ENCODE measurements at places on chromosomes 3 and 15. TPM values are rescaled to one million over a fixed set of nuclear protein-coding genes. Genes with fewer than 3 reads are reported as not detected.

Gene CELF6
- not detected for total RNA-seq

Gene ZPLD1
- not detected for total RNA-seq

Gene SLC12A1
- not detected for total RNA-seq

Gene RCCD1
- 23.6 TPM for total RNA-seq

Gene HSPBAP1
- total RNA-seq = 10.8 TPM

DNA sequence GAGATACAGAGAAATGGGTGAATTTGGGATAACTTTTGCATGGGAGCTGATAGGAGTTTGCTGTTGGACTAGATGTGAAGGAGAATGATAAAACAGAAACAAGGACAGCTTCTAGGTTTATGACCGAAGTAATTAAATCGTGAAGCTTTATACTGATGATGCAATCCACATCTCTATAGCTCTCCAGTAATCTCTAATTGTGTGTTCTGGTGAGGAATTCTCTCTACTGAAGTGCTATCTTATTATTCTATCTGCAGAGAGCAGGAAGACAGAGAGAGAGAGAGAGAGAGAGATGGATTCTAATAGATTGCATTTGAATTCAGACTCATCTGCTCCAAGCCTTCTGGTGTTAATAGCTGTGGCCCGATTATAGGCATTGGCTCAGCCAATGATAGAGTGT lies 113.5 kb upstream of the FRMD4B start:
- no peaks in the 10 kb centered on the region for H3K27me3 ChIP-seq
- DNase-seq = no peak
- H3K4me3 ChIP-seq = no peak overlapping the region
- no peak overlapping the region for H3K27ac ChIP-seq
- no peaks in the 10 kb centered on the region for H3K36me3 ChIP-seq

DNA sequence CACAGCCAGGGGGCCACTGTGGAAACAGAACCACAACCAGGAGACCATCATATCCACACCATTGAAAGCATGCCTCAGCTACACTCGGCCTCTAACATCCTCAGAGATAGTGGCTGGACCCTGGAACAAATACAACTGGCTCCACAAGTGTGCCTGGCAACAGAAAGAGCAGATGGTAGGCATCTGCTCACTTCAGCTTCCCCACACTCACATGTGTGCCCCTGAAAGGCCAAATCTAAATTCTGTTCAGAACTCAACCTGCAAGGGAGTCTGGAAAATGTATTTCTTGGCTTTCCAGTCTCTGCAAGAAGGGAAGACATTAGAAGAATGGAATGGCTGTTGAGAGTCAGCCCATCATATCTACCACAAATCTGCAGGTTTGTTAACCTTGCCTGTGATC lies 54.7 kb upstream of the CTNNB1 start:
- no peaks in the 10 kb centered on the region for H3K4me1 ChIP-seq
- no peaks in the 10 kb centered on the region for H3K27me3 ChIP-seq
- no peak overlapping the region for H3K27ac ChIP-seq
- no peak overlapping the region for H3K4me3 ChIP-seq
- H3K36me3 ChIP-seq = no peaks in the 10 kb centered on the region

- H3K36me3 ChIP-seq = no peaks in the 10 kb centered on the region
- peak overlapping the region; percentile 99 for H3K27ac ChIP-seq
- peaks cover 32% of the 10 kb centered on the region for H3K4me1 ChIP-seq
Measured at GRCh38 chr3:149401926-149402310, 24.5 kb upstream of the TM4SF1 start.

DNA sequence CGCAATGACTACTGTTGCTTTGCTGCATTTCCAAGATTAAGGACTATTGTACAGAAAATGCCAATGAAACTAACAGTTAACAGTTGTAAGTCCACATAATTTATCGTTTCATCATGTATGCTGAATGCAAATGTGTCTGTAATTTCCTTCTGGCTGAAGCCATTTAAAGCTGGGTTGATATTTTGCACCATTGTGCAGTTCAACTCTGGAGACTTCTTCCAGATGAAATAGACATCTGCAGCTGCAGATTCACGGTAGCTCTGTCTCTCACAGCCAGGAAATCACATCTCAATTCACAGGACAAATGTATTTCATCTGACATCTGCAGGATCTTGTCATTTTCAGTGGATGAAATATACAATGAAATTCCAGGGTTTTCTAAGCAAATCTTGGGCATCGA lies 145.4 kb downstream of the CHL1 start:
- H3K4me3 ChIP-seq = no peak overlapping the region
- no peaks in the 10 kb centered on the region for H3K36me3 ChIP-seq
- DNase-seq = no peak
- no peaks in the 10 kb centered on the region for H3K4me1 ChIP-seq

- H3K4me1 ChIP-seq = no peaks in the 10 kb centered on the region
- H3K4me3 ChIP-seq = no peak overlapping the region
- no peak overlapping the region for H3K27ac ChIP-seq
- DNase-seq = no peak
- H3K36me3 ChIP-seq = no peaks in the 10 kb centered on the region
Measured at GRCh38 chr3:99648101-99648500, 9.7 kb downstream of the COL8A1 start.

GRCh38 chr3:42732829-42733459 lies 30.3 kb upstream of the HHATL start:
- DNase-seq = no peak
- no peaks in the 10 kb centered on the region for H3K27me3 ChIP-seq
- H3K4me3 ChIP-seq = no peak overlapping the region

DNA sequence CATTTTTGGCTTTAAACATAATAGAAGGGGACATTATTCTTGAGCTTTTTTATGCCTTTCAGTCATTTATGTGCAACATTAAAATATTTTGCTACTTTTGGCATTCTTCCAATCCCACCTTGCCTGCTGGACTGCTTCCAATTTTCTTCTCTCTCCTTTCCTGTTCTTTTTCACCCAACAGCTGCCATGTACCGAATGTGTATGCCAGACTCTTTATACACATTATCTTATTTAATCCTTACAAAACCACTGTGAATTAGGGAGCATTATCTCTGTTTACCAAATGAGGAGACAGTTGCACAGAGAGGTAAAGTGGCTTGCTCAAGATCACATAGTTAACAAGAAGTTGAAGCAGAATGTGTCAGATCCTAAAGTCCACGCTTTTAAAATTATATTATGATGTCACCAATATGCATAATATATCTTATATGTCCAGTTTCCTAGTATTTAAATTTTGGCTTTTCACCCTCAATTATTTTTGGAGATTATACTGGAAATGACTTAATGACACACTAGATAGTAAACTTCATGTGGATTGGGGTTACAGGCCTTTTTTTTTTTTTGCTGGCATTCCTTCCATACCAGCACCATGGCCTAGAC lies 231.5 kb downstream of the THRB start:
- no peak overlapping the region for H3K27ac ChIP-seq
- no peaks in the 10 kb centered on the region for H3K27me3 ChIP-seq
- H3K36me3 ChIP-seq = no peaks in the 10 kb centered on the region

DNA sequence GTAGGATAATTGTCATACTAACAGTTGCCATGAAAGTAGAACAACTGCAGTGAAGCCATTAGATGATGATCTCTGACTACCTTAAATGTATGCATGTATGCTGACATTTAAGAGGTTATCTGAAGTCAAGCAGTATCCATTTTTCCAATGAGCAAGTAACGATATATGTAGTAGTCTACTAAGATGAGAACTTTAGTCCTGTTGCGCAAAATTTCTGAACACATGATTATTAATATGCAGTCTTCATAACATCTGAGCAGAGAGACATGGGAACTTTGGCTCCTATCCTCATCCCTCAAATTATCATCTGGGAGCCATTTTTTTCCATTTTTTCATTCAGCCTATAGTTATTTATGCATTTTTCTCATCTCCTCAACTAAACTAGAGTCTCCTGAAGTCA lies 79.2 kb downstream of the MME start:
- no peaks in the 10 kb centered on the region for H3K4me1 ChIP-seq
- H3K4me3 ChIP-seq = no peak overlapping the region
- H3K27ac ChIP-seq = no peak overlapping the region
- no peaks in the 10 kb centered on the region for H3K27me3 ChIP-seq
- no peak for DNase-seq
- no peaks in the 10 kb centered on the region for H3K36me3 ChIP-seq

DNA sequence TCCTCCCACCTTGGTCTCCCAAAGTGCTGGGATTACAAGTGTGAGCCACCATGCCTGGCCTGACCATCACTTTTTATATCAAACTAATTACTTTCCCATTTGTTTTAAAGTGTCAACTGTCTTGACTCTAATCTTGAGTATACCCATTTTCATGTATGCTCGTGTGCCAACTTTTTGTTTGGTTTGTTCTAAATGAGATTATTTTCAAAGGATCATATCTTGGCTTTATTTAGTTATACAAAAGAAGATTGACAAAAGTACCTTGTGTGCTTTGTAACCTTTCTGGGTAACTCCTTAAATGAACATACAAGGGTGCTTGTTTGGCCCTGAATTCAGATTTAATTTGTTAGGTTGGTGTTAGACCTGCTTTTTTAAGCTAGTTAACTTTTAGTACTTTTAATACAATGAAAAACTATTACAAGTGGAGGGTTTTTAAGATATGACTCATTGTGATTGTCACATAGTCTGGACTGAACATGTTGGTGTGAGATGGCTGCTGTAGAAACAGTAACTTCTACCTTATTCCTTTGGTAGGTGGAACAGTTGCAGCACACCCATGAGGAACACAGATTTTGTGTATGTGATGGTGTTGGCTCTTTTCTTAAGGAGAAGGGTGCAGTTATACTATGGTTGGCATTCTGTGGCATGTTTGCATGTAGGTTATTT lies 10.7 kb downstream of the KIF23 start:
- no peaks in the 10 kb centered on the region for H3K27me3 ChIP-seq
- no peak overlapping the region for H3K27ac ChIP-seq
- no peak for DNase-seq

GRCh38 chr3:192929146-192929545 lies 11.5 kb upstream of the MB21D2 start:
- no peak for DNase-seq
- H3K27ac ChIP-seq = no peak overlapping the region
- no peak overlapping the region for H3K4me3 ChIP-seq
- no peaks in the 10 kb centered on the region for H3K27me3 ChIP-seq
- H3K4me1 ChIP-seq = no peaks in the 10 kb centered on the region
- H3K36me3 ChIP-seq = no peaks in the 10 kb centered on the region

GRCh38 chr3:127273206-127273605 lies 14.6 kb downstream of the PRR20G start:
- no peak overlapping the region for H3K4me3 ChIP-seq
- no peaks in the 10 kb centered on the region for H3K4me1 ChIP-seq
- peaks cover 13% of the 10 kb centered on the region for H3K27me3 ChIP-seq
- H3K36me3 ChIP-seq = no peaks in the 10 kb centered on the region
- DNase-seq = no peak
- H3K27ac ChIP-seq = no peak overlapping the region

GRCh38 chr3:184361932-184362667 lies 590 bp downstream of the POLR2H start:
- H3K36me3 ChIP-seq = peaks cover 8% of the 10 kb centered on the region
- peak overlapping the region; percentile 86 for H3K4me3 ChIP-seq
- H3K27me3 ChIP-seq = no peaks in the 10 kb centered on the region
- peaks cover 13% of the 10 kb centered on the region for H3K4me1 ChIP-seq

DNA sequence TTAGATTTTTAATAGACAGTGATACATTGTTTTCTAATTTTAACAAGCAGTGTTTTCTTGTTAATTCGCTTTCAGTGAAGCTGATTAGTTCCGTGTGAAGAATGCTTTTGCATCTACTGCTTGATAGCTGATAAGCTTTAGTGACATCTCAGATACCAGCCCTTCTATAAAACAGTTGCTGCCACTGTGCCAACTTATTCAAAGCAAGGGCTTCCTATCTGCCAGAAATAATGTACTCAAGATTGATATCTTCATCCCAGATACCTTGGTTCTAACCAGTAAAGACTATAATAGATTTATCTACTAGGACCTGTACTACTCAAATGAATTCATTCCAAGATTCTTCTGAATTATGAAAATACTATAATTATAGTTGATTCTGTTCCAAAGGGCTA lies 30.4 kb downstream of the RARB start:
- no peak overlapping the region for H3K27ac ChIP-seq
- no peaks in the 10 kb centered on the region for H3K27me3 ChIP-seq
- no peak overlapping the region for H3K4me3 ChIP-seq
- no peaks in the 10 kb centered on the region for H3K36me3 ChIP-seq
- no peaks in the 10 kb centered on the region for H3K4me1 ChIP-seq

- no peak for DNase-seq
- no peaks in the 10 kb centered on the region for H3K27me3 ChIP-seq
- H3K27ac ChIP-seq = no peak overlapping the region
- no peaks in the 10 kb centered on the region for H3K4me1 ChIP-seq
- H3K36me3 ChIP-seq = no peaks in the 10 kb centered on the region
- no peak overlapping the region for H3K4me3 ChIP-seq
Measured at GRCh38 chr3:64388886-64389285, 163.6 kb upstream of the PRICKLE2 start.

- no peaks in the 10 kb centered on the region for H3K36me3 ChIP-seq
- DNase-seq = no peak
- no peaks in the 10 kb centered on the region for H3K27me3 ChIP-seq
- no peak overlapping the region for H3K4me3 ChIP-seq
- no peak overlapping the region for H3K27ac ChIP-seq
- no peaks in the 10 kb centered on the region for H3K4me1 ChIP-seq
Measured at GRCh38 chr3:119716998-119717397, 14.2 kb downstream of the CFAP91 start.

DNA sequence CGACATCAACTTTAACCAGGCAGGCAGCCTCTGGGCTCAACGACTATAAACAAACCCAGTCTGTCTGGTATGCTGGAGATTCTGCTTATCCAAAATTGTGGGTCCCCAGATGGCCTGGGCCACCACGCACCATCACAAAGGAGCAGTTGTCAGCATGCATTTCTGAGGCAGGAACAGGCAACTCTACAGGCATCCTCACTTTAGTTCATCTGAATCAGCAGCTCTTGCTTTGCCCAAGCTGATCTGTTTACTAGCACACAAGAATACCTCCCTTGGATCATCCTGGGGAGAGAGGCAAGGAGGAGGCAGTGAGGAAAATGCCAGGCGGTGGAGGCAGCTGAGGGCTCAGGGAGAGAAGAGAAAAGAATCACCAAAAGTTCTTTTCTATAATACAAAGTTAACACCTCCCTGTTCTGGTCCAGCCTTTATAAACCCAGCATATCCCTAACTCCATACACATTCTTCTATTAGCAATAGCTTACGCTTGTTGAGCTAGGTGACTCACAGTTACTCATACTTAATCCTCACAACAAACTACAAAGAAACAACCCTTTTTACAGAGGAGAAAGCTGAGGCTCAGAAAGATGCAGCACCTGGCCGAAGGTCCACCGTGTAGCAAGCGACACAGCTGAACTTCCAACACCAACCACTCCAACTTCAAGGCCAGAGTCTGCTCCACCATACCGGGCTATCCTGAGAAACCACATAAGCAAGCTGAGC lies 33.6 kb downstream of the ZDHHC3 start:
- no peak overlapping the region for H3K27ac ChIP-seq
- DNase-seq = peak; percentile 24
- H3K4me3 ChIP-seq = no peak overlapping the region
- no peaks in the 10 kb centered on the region for H3K27me3 ChIP-seq
- no peaks in the 10 kb centered on the region for H3K4me1 ChIP-seq
